ENCODE measurements at places on chromosomes 7 and 10.

DNA sequence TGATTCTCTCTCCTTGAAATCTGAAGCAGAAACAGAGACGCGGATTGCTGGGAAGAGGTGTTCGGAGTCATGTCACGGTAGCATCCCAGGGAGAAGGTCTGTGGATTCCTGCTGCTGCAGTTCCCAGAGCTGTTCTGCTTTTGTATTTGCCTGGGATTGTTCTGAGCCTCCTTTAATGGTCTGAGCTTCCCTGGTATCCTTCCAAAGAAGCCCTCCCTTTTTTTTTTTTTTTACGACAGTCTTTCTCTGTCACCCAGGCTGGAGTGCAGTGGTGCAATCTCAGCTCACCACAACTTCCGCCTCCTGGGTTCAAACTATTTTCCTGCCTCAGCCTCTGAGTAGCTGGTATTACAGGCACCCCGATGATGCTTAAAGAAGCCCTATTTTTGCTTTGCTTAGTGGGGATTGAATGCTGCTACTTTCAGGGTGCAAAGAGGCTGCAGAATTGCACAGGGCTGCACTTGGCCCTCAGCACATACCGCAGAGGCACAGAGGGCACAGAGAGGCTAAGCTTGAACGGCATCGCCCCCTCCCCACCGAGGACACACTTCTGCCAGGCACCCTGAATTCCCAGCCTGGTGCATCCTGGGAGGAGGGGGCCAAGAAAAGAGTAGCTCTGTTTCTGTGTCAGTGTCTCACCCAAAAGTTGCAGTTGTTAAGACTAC lies 208.6 kb upstream of the GALNT17 start:
- no peak for DNase-seq

DNA sequence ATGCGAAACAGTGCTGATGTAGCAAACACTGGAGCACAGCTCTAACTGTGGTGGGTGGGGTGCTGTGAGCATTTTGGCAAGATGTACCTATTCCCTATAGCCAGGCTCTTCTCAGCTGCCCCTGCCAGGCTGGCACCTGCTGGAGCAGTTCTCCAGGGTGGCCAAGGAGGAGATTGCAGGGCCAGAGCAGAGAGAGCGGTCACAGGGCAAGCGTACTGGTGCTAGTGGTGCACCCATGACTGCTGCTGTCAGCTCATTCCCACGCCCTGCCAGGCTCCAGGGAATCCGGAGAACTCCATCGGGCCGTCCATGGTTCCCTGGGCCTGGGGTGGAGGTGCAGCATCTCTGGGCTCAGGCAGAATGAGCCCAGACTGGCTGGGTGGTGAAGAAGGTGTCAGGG lies 2.1 kb downstream of the COL13A1 start:
- DNase-seq = no peak

DNA sequence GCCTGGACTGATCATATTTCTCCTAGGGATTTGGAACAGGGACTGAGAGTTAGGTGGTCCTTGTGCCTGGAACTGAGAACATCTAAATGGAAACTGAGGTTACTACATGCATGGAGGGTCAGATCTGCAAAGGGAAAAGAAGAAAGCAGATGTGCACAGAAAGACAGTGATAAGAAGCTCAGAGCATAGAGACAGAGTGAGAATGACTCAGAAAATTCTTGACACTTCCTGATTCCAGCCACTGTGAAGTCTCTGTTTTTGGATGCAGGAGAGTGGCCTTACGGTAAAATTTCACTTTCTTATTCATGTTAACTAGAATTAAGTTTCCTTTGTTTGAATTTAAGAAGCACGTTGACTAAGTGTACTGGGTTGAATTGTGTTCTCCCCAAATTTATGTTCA lies 241.7 kb downstream of the TMEM26 start:
- DNase-seq = no peak

DNA sequence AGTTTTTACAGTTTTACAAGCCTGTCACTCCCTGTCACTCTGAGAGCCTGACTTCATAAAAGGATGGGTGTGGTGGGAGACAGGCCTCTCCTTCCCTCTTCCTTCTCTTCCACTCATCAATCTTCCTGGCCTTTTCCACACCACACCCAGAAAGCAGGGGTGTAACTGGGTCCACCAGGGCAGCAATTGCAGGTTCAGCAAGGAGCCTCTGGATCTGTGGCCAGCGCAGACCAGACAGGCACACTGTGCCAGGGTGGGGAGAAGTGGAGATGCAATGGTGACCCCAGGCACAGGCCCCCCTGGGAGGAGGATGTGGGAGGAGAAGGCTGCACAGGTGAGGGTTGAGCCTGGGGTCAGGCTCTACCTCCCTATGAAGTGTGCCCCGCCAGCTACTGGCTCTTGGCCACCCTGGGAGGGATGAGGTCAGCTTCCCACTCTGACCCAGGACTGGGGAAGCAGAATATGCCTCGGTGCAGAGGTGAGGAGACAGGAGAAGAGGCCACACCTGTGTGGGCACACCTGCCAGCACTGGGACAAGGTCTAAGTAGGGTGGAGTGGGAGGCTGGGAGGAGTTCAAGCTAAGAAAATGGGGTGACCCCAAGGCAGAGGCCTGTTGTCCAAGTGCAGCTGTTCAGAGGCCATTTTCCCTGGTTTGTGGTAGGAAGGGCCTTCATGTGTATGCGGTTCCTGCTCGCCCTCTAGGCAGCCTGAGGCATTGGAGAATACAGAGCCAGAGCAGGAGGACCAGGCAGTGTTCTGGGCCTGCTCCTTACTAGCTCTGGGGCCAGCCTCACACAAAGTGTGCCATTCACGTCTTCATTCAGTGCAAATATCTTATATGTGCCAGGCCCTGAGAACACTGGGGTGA lies 20.2 kb upstream of the TMEM72 start:
- no peak for DNase-seq

DNA sequence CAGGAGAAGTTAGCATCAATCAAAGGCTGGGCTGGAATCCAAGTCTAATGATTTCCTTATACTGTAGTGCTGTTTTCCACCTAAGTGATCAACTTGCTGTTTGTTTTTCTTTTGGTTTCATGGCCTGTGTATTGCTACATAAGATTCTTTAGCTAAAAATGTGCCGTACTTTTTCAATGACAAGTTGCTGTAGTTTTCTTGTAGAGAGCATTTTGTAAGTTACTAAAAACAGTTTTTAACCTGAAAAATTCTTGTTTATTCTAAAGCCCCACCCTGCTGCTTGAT lies 1.3 kb downstream of the HELLS start:
- DNase-seq = no peak

DNA sequence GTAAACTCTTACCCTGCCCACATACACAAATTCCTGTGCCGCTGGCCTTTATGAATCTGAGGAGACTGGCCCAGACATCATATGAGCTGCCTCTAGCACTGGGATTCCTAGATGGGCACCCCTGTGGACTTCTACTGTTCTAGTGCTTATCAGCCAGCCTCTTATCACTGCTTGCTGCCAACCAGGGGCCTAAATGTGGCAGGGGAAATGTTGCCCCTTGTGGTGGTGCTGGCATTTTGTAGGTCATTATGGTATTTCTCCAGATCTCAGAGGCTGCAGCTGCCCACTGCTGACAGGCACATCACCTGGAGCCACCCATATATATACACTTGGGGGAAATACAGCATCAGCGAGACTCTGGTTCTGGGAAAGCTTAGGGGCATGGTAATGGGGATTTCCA lies 5.4 kb downstream of the SFR1 start:
- DNase-seq = no peak

DNA sequence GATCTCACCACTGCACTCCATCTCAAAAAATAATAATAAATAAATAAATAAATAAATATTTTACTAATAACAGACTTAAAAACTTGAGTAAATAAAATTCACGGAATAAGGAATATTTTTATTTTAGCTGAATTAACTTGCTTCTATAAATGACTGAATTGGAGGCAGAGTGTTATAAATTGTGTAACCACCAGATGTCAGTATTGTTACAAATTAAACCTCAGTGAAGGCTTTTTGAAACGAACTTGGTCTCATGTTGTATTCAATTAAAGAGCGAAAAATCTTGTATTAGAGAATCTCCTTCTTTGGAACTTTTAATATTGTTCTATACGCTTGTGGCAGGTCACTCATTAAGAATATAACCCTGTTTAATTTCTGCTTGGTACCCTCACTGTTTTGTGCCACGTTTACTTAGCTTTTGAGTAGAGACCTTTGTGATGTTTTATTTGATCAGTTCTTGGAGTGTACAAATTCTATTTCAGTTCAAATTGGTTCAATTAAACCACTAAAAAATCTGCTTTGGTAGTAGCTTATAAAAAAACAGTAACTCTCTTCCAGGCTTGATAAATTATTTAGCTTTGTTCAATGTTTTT lies 45.6 kb upstream of the SCIN start:
- DNase-seq = no peak

GRCh38 chr10:30554440-30554825 lies 75.1 kb downstream of the LYZL2 start:
- no peak for DNase-seq

DNA sequence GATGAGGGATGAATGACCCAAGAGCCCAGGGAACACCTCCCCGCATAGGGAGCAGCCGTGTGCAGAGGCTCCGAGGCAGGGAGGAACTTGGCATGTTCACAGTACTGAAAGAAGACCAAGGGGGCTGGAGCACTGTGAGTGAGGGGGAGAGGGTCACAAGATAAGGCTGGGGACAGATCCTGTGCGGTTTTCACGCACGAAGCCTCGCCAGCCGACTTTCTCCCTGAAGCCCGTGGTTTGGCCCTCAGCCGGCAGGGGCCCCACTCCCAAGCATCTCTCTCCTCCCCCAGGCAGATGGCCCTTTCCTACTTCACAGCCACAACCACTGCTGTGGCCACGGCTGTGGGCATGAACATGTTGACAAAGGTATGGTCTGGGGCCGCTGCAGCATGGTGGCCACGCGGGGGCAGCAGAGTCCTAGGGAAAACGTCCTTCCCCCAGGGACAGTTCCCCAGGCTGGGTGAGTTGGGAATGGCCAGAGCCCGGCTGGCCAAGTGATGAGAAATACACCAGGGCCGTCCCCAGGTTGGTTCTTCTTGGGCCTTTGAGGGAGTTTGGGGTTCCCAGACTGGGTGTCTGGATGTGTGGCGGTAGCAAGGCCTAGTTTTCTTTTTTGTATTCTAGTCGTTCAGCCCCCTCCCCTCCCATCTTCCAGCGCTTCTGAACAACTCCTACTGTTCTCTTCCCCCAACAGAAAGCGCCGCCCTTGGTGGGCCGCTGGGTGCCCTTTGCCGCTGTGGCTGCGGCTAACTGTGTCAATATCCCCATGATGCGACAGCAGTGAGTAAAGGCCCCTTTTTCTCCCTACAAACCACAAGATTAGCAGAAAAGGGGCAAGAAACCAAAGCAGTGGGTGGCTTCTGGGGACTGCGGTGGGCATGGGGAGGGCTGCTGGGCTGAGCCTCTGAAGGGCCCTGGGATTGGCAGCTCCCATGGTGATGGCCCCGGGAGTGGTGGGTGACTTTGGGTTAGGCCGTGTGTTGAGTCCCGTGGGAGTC lies 14.4 kb upstream of the WBP1L start:
- DNase-seq = peak; percentile 25

DNA sequence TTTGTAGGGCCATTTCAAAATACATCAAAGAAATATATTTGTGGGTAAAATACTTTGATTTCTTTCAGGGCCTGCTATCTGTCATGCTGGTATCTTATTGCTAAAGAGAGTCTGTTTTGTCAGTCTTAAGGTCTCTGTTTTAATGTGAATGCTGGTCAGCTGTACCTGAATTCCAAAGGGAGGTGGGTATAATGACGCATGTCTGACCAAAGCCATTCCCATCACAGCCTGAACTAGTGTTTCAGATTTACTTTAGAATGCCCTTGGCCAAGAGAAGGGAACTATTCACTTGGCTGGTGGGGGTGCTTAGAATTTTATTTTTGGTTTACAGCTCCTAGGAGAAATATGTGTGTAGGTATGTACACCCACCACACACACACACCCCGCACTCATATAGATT lies 30.6 kb upstream of the MYL10 start:
- no peak for DNase-seq

- DNase-seq = no peak
These were observed 646 bp downstream of the SGCE start for GRCh38 chr7:94655126-94655847.

- DNase-seq = no peak
These were observed 41.4 kb upstream of the IKZF1 start for GRCh38 chr7:50262916-50263690.

- DNase-seq = no peak
These were observed 113.9 kb upstream of the PRR15 start for GRCh38 chr7:29449569-29450260.

GRCh38 chr10:31341552-31341951 lies 22.5 kb downstream of the ZEB1 start:
- DNase-seq = no peak

- no peak for DNase-seq
These were observed 307.8 kb downstream of the PRPF18 start for GRCh38 chr10:13894412-13895093.

DNA sequence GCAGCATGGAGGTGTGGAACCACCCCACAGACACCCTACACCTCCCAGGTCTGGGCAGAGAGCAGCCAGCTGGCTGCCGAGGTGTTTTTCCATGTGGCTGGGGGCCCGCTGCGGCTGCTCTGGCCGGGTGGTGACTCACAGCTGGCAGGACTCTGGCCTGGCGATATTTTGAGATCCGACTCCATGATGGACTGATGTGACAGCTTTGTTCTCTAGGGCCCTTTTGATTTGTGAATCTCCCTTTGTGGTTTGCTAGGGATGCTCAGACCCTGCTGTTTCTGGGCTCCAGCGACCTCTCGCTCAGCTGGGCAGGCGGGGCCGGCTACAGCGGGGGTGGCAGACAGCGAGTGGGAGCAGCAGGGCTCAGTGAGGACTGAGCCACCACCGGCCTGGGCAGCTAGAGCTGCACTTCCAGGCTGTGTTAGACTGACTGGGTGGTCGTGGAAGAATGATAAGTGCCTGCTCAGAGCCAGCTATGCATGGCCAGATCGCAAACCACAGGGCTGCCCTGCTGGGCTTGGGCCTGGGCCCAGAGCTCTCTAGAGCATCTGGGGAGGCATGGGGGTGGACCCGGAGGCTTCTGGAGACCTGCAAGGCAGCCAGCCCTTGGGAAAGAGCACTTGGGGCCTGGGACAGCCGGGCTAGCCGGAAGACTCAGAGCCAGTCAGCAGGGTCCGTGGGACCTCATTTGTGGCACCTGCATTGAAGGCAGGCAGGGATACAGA lies 46.2 kb upstream of the GDF10 start:
- DNase-seq = no peak

GRCh38 chr10:100403734-100404133 lies 56.7 kb downstream of the SCD start:
- no peak for DNase-seq

DNA sequence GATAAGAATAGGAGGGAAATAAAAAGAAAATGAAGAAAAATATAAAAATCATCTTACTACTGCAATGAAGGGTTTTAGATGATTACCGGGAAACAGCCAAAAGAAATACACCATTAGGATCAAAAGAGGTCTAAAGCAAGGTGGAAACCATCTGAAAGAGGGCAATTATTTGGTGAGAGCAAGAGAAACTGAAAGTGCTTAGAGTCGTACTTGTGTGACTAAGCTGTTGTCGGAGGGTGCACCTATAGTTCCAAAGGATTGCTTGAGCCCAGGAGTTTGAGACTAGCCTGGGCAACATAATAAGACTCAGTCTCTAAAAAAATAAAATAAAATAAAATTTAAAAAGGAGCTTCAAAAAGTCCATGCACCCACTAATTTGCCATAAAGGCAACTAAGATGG lies 169.5 kb downstream of the DKK1 start:
- DNase-seq = no peak
